Suppressor macrophage treated with lipopolysaccharide for 4 hours (primary cell): ENCODE measurements at places on chromosomes 11 and 22.

GRCh38 chr11:64967375-64967774 lies 4.5 kb downstream of the MAJIN start:
- no peak for DNase-seq

- DNase-seq = no peak
These were observed 1.8 kb upstream of the MYO7A start for GRCh38 chr11:77126156-77126775.

GRCh38 chr22:23233752-23234408 lies 53.6 kb downstream of the BCR start:
- DNase-seq = peak; percentile 50

GRCh38 chr11:128379587-128380580 lies 207.5 kb downstream of the ETS1 start:
- DNase-seq = no peak

DNA sequence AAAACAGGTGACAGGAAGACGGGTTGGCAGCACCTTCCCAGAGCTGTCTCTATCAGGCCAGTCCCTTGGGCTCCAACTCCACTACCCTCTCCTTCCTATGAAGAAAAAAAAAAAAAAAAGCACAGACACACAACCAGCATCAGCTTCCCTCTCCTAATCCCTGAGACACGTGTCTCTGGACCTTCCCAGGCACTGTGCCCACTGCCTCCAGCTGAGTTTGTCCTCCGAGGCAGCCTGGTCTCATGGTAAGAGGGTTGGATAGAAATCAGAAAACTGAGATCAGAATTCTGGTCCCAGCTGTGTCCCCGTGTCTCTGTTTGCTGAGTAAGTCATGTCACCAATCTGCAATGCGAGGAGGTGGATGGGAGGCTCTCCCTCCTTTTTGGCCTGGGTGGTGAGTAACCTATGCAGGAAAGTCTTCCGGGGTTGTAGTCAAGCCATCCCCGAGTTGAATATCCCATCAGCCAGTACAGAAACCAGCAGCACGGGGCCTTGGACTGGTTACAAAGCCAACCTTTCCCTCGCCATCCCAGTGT lies 193.7 kb upstream of the TBCEL start:
- no peak for DNase-seq

DNA sequence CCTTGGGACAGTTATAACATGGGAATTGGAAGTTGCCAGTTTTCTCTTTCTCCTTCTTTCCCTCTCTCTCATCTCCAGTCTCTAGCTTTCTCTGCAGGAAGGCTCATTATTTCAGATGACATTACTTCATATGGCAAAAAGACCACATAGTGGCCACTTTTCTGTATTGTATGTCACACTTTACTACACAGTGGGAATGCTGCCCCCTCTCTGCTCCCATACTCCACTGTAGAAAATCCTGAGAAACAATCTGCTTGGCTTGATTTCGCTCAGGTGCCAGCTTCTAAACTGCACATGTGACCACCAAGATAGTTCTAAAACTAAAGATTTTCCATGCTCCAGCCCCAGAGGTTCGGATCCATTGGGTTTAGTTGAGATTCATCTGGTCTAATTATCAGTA lies 860.7 kb upstream of the CCDC90B start:
- no peak for DNase-seq

DNA sequence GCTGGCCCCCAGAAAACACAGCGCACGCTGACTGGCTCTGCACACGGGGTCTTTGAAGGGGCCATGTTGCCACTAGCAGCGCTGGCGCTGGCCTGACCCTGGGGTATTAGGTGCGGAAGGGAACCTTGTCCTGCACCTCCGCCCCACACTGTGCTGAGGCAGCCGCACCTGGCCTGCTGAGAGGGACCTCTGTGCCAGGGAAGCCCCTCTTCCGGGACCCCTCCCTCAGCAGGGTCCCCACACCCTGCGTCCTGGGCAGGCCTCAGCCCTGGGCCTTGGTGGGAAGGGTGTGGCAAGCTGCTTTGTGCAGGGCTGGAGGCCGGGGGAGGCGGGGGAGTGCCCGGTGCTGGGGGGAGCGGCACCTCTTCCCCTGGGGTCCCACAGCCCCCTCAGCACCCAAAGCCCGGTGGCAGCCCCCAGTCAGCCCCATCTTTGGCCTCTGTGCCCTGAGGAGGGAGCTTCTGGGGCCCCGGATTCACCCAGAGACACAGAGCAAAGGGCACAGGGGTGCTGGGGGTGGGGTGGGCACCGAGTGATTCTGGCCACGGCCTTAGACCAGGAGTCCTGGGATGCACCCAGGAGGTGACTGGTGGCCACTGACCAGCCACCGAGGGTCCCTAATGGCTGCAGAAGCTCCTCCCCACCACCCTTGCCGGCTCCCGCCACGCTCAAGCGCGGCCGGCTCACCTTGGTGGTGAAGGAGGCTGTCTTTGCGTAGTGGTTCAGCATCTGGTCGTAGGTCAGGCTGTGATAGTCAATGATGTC lies 11.4 kb downstream of the TTLL8 start:
- DNase-seq = no peak

DNA sequence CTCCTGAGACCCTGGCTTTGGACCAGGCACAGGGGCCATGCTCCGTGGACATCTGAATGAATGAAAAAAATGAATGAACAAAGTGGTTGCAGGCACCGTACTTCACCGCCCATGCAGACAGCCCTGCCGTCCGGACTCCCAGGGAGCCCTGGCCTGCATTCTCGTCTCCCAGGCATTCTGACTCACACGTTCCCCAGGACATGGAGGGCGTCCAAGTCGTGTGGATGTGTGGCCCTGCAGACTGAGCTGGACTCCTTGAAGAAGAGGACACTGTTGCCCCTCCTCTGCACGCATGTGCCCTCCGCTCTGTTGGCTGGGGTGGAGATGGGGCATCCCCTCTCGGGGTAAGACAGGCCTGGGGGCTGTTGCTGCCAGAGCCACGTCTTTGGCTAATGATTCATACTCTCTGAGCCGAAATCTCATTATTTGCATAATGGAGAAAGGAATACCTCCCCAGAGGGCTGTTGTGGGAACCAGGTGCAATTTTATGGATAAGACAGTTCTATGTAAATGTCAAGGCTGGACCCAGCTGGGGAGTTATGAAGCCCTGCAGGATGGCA lies 49.7 kb downstream of the RTL6 start:
- DNase-seq = no peak

- DNase-seq = no peak
These were observed 10.0 kb downstream of the PATE1 start for GRCh38 chr11:125756050-125756449.

DNA sequence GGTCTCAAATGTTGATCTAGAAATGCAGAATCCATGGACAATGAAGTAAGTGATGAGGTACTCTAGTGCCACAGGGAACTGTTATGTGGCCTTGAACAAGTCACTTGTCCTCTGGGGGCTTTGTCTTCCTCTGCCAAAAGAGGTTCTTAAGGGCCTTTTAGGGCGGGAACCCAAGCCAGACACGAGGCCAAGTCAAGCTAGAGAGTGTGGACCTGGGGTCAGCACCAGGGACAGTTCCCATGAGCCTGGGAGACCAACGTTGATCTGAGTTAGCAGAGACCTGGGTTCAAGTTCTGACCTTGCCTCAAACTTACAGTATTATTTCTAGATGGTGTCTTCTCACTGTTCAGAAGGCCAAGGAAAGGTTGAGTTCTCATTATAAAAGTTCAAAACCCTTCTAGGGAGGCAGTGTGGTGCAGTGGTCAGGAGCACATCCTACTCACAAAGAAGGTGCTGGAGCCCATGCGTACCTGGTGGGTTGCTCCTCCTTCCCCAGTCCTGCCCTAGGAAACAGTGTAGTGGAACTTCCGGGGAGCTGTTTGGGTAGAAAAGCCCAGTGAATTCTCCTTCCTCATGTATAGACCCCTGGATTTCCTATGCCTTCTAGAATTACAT lies 121.5 kb downstream of the CHST1 start:
- DNase-seq = peak; percentile 11

GRCh38 chr11:134763030-134763388 lies 351.0 kb upstream of the B3GAT1 start:
- DNase-seq = no peak

DNA sequence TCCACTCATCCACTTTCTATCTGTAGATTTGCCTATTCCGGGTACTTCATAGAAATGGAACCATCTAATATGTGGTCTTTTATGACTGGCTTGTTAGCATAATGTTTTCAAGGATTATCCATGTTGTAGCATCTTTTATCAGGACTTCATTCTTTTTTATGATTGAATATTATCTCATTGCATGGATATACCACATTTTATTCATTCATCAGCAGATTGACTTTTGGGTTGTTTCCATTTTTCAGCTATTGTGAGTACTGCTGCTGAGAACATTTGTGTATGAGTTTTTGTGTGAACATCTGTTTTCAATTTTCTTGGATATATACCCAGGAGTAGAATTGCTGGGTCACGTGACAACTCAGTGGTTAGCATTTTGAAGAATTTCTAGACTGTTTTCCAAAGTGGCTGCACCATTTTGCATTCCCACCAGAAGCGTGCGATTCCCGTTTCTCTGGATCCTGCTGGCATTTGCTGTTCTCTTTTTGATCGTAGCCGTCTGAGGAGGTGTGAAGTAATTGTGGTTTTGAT lies 8.9 kb downstream of the DERL3 start:
- no peak for DNase-seq

- DNase-seq = no peak
These were observed at the start of gene OOSP1 for GRCh38 chr11:59938132-59938531. TSS of gene OOSP1 (plus strand) at chr11:59938432. CDS start at chr11:59938455, 23 bp downstream.

DNA sequence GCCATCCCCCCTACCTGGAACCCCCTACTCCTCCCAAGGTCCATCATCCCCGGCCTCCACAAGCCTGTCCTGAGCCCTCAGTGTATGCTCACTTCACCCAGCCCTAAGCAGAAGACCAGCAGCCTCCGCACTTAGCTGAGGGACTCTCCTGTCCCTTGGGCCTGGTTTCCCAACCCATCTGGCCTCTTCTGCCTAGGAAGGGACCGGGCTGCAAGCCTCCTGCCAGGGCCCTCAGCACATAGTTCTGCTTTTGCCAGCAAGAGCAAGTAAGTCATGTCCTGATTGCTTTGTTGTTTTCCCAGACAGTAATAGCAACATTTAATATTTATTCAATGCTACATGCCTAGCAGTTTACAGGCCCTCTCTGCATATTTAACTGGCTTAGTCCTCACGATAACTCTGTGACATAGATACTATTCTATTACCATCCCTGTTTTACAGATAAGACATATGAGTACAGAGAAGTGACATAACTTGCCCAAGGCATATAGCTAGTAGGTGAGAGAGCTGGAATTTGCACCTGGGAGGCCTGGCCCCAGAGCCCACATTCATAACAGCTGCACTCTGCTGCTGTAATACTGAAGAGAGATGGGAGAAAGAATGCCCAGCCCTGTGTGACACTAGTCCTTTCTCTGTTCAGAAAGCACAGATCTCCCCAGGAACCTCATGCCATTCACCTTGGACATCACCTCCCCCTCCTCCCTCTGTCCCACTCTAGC lies 139.2 kb downstream of the PARVA start:
- DNase-seq = no peak

GRCh38 chr11:23502826-23503225 lies 642.6 kb upstream of the CCDC179 start:
- DNase-seq = no peak

DNA sequence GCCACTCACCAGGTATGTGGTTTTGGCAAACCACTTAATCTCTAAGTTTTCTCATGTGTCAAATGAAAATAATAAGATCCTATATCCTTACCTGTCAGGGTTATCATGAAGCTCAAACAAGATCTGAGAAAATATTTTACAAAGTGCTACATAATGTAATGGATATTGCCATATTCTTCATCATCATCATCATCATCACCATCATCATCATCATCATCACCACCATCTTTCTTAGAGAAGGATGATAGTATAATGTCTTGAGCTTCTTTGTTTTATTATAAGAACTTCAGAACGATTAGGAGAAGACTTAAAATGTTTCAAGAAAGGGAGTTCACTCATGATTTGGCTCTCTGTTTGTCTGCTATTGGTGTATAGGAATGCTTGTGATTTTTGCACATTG lies 72.5 kb upstream of the UCP3 start:
- no peak for DNase-seq

GRCh38 chr11:30619767-30620166 lies 33.6 kb upstream of the MPPED2 start:
- DNase-seq = no peak

DNA sequence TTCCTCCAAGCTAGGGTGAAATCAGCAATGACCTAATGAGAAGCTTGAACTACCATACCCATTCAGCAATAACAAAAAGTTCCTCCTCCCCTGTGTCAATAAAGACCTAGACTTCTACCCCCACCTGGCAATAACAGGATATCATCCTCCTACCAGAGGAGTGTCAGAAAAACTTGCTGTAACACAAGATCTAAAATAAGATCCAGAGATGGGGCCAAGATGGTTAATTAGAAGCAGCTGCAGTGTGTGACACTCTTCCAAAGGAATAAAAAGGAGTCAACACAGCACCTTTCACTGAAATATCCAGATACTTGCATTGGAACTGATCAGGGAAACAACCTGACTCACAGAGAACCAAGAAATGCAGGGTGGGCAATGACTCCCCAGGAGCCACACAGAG lies 84.4 kb upstream of the ARHGAP42 start:
- no peak for DNase-seq

DNA sequence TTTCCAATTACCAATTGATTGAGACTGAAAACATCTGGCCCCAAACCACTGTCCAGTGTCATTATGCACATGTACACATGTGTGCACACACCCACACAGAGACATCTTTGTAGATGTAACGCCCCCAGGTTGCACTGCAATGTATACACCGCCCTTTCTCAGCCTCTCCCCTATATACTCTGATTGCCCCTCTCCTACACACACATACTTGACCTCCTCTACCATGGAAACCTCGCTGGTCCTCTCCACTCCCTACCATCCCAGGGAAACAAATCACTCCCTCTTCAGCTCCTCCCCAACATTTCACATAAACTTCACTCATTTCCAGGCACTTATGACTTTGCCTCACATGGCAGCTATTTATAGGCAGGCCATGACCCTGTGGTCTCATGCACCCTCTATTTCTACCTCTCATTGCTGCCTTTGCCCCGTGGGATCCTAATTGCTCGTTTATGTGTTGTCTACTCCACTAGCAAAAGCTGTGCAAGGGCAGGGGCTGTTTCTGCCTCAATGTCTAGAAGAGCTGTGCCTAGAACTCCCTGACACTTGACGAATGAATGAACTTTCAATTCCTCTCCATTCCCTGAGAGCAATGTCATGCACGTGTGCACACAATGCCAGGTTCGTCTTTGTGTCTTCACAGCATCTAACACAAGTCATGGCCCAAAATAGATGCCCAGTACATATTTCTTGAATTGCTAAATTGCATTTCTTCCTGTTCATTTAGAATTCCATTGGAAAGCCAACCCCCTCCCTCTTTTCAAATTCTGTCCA lies 10.0 kb upstream of the TMA7B start:
- peak; percentile 14 for DNase-seq

- peak; percentile 82 for DNase-seq
These were observed 61.8 kb downstream of the SLC22A12 start for GRCh38 chr11:64652586-64653387.
